ENCODE measurements at places on chromosomes 3 and 15. TPM values are rescaled to one million over a fixed set of nuclear protein-coding genes. Genes with fewer than 3 reads are reported as not detected.

Gene SLC28A2
- total RNA-seq, result not detected

Gene STAB1
- total RNA-seq, result 0.07 TPM

Gene LAMB2
- total RNA-seq, result 94.6 TPM

Gene SLCO2A1
- 0.24 TPM for total RNA-seq

Gene RAB6B
- total RNA-seq, result 2.4 TPM

Gene SLC24A5
- not detected for total RNA-seq

Gene ETV5
- total RNA-seq, result 28.2 TPM

Gene ALDH1A2
- 1.1 TPM for total RNA-seq

Gene THSD4
- total RNA-seq, result 27.2 TPM

Gene FETUB
- 0.12 TPM for total RNA-seq

Gene TASOR
- total RNA-seq, result 20.1 TPM

Gene PLCD1
- 4.1 TPM for total RNA-seq

Gene ZNF80
- not detected for total RNA-seq

Gene STRA6
- total RNA-seq, result 78.9 TPM

Gene ATP2C1
- total RNA-seq, result 37.0 TPM

Gene ITIH1
- not detected for total RNA-seq

Gene PAK6
- 0.17 TPM for total RNA-seq

Gene DLL4
- total RNA-seq, result 1.8 TPM

Gene GOLGA6A
- 0.12 TPM for total RNA-seq

Gene SPINK8
- total RNA-seq, result not detected

Gene USP13
- 12.7 TPM for total RNA-seq

Gene CAMP
- total RNA-seq, result not detected

Gene AHSG
- total RNA-seq, result 0.13 TPM

Gene ACTRT3
- total RNA-seq, result 3.0 TPM

Gene TUBGCP4
- total RNA-seq, result 5.1 TPM

Gene GTF2E1
- 12.0 TPM for total RNA-seq

Gene STRIT1
- total RNA-seq, result not detected

Gene LMAN1L
- not detected for total RNA-seq

Gene GCSAM
- not detected for total RNA-seq

Gene LINGO1
- 10.5 TPM for total RNA-seq

Gene TEX55
- not detected for total RNA-seq

Gene FSD2
- not detected for total RNA-seq

Gene STXBP5L
- not detected for total RNA-seq

Gene TM6SF1
- 0.07 TPM for total RNA-seq

Gene P3H2
- total RNA-seq, result 34.5 TPM

Gene PRKCD
- 39.7 TPM for total RNA-seq

Gene RTP1
- not detected for total RNA-seq

Gene CHRM5
- total RNA-seq, result 0.02 TPM

Gene TATDN2
- 32.1 TPM for total RNA-seq

Gene FOXB1
- not detected for total RNA-seq

Gene NIPA2
- 112 TPM for total RNA-seq

Gene GUCA1C
- total RNA-seq, result not detected

Gene CHRFAM7A
- 7.1 TPM for total RNA-seq

Gene CSPG5
- total RNA-seq, result 0.84 TPM

Gene KCNMB3
- 1.7 TPM for total RNA-seq

Gene SNX1
- total RNA-seq, result 78.7 TPM

Gene SSUH2
- 1.2 TPM for total RNA-seq

Gene FGF12
- 0.39 TPM for total RNA-seq

Gene CAMK1
- total RNA-seq, result 16.7 TPM

Gene ADAMTS7
- 11.0 TPM for total RNA-seq

Gene ACTL6A
- total RNA-seq, result 50.7 TPM

Gene EIF2B5
- 29.1 TPM for total RNA-seq

Gene CYP1A1
- 1.8 TPM for total RNA-seq
